ENCODE measurements at places on chromosomes 11 and 22.
A peak's percentile ranks its signal among the peaks of the same experiment; 100 is the strongest.

DNA sequence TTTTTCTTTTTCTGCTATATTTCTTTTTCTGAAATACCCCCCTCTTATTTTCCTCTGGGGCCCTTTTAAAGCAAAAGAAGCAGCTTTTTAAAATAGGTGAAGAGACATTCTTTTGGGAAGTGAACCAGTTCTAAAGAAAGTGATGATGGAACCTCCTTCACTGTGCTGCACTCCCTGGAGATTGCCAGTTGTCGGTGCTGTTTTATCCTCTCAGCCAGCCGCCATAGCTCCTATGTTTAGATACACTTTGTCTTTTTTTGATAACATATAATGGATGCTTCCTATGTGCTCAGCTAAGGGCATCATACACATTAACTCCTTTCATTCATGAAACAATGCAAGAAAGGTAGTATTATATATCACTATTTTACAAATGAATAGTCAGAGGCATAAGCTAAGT is 14.0 kb downstream of the CFAP300 start:
- no peak for DNase-seq

DNA sequence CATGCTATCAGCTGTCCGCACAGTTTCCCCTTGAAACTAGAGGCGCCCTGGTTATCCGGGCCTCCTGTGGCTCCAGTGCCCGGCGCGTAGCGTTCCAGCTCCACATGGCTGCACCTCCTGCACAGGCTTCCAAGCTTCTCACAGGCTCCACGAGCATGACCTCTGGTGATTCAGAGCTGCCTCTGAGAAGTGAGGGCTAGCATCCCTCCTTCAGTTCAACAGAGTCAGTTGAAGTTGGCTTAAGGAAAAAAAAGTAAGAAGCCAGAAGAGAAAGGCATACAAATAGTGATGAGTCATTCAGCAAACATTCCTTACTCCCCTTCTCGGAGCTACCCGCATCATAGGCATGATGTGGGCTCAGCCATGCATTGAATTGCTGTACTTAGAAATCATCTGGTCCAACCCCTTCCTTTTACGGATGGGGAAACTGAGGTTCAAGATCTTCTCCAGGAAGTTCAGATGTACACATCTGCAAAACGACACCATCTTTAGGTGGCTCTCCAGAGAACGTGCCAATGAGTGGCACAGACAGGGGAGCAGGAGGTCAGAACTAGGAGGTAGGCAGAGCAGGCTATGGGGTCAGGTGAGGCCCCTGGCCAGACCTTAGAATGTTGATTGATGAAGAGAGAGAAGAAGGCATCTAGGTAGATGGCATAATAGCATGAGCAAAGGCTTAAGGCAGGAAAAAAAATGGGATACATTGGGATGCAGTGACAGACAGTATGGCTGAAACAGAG is 216.3 kb upstream of the TBCEL start:
- peak; percentile 63 for DNase-seq

DNA sequence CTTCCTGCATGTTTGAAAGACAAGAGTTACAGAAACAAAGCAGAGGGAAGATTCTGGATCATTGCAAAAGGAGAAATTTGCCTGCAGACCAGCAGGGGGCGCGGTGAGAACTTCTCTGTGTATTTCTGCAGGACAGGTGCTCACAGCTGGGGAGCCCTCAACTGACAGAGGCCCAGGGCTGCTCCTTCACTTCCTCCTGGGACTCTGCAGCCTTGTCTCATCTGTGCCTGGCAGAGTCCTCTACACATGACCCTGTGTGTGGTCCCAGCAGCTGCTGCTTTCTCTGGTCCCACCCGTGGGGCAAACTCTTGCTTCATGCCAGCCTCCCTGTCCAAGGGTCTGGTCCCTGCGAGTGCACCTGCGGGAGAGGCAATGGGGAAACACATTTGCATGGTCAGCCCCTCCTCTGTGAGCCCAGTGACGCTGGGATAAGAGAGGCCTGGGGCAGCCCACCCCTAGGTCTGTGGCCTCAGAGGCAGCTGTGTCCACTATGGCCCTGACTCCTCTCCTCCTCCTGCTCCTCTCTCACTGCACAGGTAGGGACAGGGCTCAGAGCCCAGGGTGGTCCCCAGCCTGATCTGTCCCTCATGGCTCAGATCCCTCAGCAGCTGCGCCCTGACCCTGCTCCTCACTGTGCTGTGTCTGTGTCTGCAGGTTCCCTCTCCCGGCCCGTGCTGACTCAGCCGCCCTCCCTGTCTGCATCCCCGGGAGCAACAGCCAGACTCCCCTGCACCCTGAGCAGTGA is 43.2 kb upstream of the VPREB1 start:
- DNase-seq: no peak

GRCh38 chr11:1310772-1311468 is 1.5 kb upstream of the TOLLIP start:
- DNase-seq: no peak
